ENCODE measurements at places on chromosomes 5 and 9.

GRCh38 chr5:178502401-178503100 lies 87.6 kb downstream of the COL23A1 start:
- no peak for DNase-seq

GRCh38 chr5:143225511-143225910 lies 178.0 kb downstream of the NR3C1 start:
- no peak for DNase-seq

DNA sequence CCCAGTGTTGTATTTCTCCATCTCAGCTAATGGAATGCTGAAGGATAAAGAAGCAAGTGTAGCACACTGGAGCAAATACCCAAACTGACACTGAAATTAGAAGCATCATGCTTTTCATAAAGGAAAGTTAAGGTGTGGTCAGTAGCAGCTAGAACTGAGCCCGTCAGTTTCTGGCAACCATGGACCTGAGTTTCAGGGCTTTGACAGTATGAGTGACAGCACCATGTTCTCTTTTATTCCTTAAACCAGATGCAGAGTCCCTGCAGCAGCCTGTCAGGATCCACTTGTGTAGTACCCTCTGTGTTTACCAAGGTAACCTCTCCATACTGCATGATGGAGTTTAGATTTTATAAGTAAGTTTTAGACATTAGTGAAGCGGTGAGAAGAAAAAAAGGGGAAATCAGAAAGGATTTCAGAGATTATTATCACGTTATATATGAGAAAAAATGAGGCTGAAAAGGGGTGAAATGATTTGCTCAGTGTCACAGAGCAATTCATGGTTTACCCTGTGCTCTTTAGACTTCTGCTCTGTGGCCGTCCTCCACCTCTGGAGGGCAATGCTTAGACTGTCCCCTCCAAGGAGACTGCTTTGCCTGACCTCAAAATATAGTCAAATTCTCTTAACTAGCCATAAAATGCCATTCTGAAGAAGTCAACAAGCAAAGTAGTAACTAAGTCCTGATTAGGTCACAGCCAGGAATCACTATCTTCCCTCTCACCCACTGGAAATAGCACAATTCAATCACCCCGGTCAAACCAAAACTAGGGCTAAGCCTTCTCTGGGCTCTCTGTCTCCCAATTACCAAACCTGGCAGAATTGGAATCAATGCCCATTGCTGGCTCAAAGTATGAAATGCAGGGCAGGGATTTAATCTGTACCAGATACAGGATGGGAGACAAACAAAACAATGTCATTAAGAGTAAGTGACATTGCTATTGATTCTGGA lies 10.5 kb upstream of the MYOT start:
- no peak for DNase-seq

DNA sequence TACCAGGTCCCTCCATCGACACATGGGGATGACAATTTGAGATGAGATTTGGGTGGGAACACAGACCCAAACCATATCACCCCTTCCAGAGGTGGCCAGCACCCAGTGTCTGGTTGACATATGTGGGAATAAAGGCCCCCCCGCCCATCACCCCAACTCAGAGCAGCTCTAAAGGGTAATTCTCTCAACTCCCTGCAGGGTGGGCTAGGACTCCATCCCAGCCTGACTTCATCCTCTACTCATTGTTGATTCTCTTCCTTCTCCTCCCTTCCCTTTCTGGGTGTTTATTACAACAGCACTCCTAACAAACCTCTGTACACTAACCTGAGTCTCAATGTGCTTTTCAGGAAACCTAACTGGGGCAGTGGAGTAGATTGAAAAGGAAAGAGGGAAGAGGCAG lies 339.9 kb downstream of the ACTL7B start:
- no peak for DNase-seq

DNA sequence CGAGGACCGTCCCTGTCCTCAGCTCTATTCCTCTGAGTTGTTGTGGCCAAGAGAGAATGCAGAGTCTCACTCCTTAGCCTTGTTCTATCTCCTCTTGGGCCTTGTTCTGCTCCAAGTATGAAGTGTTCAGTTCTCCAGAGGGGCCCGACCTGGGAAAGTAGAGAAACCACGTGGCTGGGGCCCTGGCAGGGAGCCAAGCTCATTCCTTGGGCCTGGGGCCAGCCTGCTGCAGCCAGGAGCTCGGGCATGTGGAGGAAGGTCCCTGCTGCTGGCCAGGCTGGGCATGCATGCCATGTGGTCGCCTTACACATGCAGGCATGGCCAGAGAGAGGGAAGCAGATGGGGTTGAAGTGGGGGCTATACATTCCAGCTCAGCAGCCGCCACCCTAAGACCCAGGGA lies 60.7 kb downstream of the COL27A1 start:
- DNase-seq, result no peak

DNA sequence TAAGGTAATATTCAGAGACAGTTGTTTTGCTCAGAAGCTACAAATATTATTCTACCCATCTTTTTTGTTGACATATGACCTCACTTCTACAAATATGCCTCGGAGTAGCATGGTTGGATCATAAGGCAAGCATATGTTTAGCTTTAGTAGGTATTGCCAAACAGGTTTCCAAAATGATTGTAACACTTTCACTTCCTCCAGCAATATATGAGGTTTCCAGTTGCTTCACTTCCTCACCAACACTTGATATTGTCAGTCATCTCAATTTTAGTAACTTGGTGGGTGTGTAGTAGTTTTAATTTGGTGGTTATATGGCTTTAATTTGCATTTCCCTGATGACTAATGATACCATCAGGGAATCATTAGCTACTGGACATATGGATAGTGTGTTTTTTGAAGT lies 46.7 kb downstream of the TNFSF8 start:
- DNase-seq, result peak; percentile 75

DNA sequence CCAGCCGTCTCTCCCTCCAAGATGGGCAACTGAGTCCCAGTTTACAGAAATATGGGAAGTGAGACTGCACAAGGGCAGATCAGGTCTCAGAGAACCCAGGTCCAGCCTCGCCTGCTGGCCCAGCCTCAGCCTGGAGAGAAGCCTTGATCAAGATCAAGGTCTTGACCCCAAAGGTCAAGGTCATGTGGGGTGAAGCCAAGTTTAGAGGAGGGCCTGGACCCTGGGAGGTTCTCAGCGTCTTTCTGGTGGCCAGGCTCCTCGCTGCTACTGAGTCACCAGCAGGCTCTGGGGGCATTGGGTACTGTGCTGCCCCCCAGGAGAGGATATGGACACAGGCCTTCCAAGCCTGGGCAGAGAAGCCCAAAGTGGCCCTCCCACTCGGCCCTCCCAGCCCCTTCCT lies 8.8 kb downstream of the IPPK start:
- DNase-seq, result no peak

DNA sequence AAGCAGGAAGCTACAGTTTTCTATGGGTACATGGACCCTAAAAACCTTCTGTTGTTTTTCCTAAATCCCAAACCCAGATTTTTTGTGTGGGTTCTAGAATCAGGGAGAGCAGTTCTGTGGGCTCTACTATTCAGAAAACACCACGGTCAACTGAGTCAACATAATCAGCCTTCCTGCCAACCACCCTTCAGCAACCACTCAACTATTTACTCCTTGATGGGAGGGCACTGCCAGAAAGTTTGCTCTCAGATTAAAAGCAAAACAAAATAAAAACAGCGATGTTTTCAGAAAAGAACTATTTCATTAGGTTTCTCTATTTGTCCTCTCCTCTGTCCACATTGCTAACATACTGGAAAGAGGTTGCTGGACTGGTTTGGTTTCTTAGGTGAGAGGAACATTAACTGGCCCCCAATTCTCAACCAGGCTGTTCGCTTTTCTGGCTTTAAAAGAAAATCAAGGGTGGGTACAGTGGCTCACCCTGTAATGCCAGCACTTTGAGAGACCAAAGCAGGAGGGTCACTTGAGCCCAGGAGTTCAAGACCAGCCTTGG lies 72.3 kb downstream of the GCNT1 start:
- no peak for DNase-seq

DNA sequence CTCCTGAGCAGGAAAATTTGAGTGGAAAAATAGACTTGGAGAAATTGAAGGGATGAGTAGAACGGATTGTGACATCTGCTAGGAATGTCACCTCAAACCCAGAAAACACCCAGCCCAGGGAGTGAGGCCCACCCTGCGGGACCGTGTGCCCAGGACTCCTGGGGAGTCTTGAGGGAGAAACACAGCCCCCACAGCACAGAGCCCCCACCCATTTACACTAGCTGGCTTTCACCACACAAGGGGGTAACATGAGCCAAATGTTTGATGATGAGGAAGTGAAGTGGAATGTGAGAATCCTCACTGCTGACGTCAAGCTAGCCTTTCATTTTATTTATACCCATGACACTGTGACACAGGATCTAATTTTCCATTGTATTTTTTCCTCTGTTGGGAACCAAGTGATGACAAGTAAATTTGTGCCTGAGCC lies 42.8 kb upstream of the PDE8B start:
- no peak for DNase-seq

GRCh38 chr9:113675475-113675941 lies 200.6 kb upstream of the ZNF618 start:
- DNase-seq, result no peak

GRCh38 chr9:13967011-13967410 lies 346.9 kb downstream of the NFIB start:
- no peak for DNase-seq

GRCh38 chr9:124297915-124298645 lies 40.3 kb downstream of the NEK6 start:
- DNase-seq, result no peak

DNA sequence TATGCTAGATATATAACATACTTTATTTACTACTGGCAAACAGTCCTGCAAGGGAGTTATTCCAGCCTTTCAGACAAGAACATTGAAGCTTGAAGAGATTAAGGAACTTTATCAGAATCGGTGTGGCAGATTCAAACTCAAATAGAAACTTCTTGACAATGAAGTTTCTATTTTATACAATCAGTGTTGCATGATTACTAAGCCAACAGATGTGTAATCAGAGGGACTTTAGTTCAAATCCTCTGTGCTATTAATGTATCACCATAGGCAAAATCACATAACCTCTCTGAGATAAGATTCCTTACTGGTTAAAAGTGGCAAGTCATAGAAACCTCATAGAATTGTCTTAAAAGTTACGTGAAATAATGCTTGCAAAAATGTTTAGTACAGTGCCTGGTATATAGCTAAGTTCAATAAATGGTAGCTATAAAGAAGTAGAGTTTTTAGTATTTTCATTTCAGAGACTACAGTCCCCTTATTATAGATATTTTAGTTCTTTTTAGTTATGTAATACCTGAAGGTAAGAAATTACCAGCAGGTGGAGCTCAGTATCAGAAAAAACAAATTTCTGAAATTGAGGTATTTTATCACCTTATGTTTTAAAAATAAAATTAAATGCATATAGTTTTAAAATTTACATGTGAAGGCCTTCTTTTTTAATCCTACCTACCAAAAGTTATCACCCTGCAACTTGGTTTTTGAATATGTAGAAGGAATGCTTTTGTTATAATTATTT lies 172.1 kb downstream of the FER start:
- DNase-seq, result peak; percentile 23

DNA sequence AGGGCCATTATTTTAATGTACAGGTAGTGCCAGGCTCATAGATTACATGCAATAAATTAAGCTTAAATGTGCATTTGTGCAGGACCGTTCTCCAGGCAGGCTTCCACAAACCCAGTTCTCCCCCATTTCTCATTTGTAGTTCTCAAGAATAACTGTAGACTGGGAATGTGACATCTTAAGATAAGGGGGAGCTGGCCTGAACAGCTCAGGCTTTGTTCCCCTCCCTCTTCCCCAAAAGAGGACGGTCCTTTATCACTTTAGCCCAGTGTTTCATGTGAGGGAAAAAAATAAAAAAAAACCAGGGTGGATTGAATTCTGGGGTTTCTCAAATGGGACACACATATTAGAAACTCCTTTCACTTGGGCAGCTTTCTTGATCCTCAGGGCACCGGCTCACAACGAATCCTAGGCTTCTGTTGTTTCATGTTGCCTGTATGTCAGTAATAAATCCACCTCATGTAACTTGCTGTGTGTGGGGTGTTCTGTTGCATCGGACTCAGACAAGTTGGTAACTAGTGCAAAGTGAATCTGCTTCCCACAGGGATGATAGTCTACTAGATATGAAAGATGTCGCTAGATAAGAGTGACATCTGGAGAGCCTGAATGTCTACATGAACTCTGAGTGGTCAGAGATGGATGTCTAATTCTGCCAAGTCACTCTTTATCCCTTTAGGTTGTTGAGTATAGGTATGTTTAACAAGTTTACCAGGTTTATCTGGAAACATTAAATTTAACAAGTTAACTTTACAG lies 2030.6 kb upstream of the NUDT12 start:
- no peak for DNase-seq

- DNase-seq, result no peak
Observed at GRCh38 chr5:68116868-68117411, 98.6 kb upstream of the PIK3R1 start.

GRCh38 chr5:50325237-50325832 lies 115.8 kb downstream of the EMB start:
- DNase-seq, result peak; percentile 23

- no peak for DNase-seq
Observed at GRCh38 chr9:77677397-77677796, 29.3 kb upstream of the GNA14 start.

DNA sequence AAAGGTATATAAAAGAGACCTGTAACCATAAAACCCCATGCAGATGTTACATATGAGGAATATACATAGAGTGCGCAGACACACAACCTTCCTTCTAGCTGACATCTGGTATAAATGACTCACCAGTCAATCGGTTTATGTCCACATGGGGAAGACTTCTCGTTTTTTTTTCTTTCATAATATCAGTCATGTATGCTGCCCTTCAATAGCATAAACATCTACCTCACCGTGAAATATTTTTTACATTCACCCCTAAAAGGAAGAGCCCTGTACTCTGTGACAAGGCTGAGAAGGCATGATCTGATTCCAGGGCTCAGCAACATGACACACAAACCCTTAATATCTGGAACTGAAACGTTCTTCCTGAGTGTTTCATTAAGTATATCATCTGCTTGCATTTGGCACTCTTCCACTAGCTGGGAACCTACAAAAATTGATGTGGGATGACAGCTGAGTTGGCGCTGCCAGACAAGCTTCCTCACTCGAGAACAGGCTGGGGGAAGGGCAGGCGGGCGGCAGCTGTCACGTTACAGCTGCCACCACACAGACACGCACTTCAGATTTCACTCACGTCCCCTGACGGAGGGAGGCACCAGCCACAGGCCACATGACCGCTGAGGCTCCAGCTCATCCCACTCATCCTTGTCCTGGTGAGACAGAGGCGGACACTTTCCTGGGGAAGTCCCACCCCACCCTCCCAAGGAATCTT lies 74.2 kb downstream of the SHB start:
- peak; percentile 94 for DNase-seq

DNA sequence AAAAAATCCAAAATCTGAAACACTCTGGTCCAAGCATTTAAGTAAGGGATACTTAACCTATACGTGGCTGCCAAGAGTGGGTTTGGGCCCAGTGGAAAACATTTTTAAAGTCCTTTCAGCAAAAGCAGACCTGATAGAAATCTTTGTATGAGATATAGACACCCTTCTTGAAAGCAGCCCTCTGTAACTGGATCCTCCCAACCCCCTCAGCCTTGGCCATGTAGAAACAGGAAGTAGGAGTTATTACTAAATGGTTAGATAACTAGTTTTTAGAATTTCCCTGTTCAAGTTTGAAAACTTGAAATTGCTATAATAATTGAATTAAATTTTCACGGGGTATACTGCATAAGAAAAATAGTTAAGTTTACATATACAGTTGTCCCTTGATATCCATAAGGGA lies 111.3 kb upstream of the PCA3 start:
- DNase-seq, result peak; percentile 54

All from AML-193 (cell line).